ENCODE measurements at places on chromosomes 11 and 22.

GRCh38 chr11:109508943-109509342, 87.0 kb downstream of the C11orf87 start:
- no peak for DNase-seq

DNA sequence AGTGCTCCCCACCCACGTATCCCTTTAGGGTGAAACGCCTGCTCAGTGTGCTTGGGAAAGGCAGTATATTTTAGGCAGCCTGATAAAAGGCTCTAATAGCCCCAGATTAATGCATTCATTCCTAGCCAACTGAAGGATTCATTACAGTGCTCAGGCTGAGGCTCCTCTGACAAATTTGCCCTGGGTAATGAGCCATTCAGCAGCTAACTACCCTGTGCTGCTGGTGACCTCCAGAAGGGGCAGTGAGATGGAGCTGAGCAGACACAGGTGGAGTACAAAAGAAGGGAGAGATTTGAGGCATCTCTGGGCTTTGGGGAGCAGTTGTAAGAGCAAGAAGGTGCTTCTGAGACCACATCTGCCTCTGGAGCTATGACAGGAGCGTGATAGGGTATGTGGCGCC, 817.0 kb downstream of the NTM start:
- no peak for DNase-seq

DNA sequence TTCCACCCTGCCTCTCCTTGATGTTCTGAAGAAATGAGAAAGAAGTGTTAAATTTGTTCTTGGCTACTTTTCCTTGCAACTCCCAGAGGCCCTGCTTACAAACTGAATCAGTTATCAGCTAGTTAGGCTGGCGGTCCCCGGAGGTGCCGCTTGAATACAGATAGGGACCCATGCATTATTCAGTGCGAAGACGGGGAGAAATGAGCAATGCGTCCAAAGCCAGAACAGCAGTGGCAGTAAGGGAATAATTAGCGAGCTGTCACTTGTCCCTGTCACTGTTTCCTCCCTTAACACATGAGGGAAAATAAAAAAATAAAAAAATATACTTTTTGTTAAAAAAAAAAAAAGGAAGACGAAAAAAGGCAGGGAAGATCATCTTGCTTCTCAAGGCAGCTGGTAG, 528.1 kb downstream of the MN1 start:
- no peak for DNase-seq

- DNase-seq, result no peak
Measured at GRCh38 chr11:113189909-113190667, 124.3 kb upstream of the TTC12 start.

- DNase-seq, result no peak
Measured at GRCh38 chr11:5928271-5928670, 13.8 kb upstream of the OR56A3 start.

- no peak for DNase-seq
Measured at GRCh38 chr22:48270731-48271130, 1508.3 kb downstream of the TBC1D22A start.

- DNase-seq, result no peak
Measured at GRCh38 chr22:19933341-19934241, 8.0 kb upstream of the COMT start.
